ENCODE measurements at places on chromosomes 3 and 15. TPM values are rescaled to one million over a fixed set of nuclear protein-coding genes. Genes with fewer than 3 reads are reported as not detected.
A peak's percentile ranks its signal among the peaks of the same experiment; 100 is the strongest.

DNA sequence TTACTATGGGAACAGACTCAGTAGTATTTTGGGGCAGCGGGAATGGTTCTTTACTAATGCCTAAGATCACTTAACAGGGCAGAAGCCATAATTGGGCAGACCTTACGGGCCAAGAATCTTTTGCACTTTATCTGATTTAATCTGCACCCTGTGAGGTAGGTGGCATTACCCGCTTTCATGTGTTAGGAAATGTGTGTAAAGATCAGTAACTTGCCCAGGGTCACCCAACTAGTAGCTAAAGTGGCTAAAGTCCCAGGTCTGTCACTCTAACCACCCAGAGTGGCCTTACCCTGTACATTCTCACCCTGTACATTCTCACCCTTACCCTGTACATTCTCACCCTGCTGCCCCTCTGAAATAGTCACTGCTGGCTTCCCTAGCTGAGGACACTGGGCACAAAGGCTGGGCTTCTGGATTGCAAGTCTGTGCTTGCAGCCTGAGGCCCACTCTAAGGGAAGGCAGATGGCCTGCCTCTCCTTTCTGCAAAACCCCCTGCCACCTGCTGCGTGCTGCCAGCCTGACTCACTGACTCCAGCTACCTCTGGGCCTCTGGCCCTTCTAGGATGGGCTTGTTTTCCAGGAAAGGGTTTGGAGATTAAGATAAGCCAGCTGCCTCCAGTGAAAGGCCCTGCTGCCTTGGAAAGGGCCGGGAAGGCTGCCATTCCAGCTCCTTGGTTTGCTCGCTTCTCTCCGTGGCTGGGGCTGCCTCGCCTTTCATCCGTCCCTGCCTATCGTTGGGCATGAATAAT, 37.5 kb upstream of the MYZAP start:
- peak; percentile 67 for DNase-seq

GRCh38 chr15:40217166-40217824, 21.6 kb upstream of the PAK6 start:
- peak; percentile 55 for DNase-seq

DNA sequence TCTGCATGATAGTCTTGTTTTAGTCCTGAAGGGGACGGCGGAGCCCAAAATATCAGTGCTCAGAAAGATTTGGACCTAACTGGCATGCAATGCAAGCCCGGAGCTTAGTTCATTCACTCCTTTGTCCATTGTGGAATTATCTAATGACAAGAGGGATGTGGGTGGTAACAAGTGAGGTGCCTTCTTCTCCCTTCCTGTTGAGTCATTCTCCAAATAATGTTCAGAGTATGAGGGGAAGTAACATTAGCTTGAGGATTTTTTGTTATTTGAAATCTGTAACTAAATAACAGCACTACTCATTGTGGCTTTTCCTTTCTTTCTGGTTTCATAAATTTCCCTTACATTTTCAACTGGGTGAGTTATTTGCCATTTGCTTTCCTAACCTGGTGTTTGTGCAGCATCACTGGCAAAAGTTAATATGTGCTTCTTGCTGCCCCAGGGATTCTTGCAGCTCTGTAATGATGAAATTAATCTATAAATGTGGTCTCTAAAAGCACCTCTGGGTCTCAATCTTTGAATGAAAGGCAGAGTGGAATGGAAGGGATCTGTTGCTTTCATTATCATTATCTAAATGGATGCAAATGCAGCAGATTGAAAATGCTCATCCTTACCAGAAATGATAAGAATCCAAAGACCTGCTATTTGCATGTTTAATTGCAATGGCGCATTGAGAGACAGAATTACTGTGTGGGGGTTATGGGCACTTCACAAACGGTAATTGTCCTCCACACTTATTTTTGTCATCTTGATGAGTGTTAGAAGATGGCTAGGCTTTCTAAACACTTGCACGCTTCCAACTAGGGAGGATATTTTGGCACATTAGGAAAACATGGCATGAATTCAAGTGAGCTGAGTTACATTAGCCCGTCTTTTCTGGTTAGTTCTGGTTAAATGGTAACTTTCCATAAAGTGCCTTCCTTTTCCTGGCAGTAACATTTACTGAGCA, 89.9 kb upstream of the MITF start:
- peak; percentile 77 for DNase-seq

Gene GABRR3
- total RNA-seq, result not detected
